ENCODE measurements at places on chromosomes 6 and 20.

- DNase-seq, result no peak
Observed at GRCh38 chr20:8912731-8913130, 156.2 kb upstream of the PLCB4 start.

DNA sequence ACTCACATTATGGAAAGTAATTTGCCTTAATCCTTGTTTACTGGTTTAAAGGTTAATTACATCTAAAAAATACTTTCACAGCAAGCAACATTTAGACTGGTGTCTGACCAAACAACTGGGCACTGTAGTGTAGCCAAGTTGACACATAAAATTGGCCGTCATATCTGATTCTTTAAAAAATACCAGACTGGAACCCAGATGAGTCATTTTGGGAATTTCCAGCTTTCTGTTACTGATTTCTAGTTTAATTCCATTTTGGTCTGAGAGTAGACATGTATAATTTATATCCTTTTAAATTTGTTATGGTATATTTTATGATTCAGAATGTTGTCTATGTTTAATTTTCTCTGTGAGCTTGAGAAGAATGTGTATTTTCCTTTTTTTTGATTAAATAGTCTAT, 44.1 kb downstream of the SCP2D1 start:
- no peak for DNase-seq

DNA sequence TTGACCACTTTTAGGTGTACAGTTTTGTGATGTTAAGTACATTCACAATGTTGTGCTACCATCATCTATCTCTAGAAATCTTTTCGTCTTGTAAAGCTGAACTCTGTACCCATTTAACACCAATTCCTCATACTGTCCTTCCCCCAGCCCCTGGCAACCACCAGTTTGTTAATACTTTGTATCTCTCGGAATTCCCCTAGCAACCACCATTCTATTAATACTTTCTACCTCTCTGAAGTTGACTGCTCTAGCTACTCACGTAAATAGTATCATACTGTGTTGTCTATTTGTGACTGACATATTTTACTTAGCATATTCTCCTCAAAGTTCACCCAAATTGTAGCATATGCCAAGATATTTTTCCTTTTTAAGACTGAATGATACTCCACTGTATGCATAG, 82.3 kb upstream of the CLDN20 start:
- DNase-seq, result no peak

- DNase-seq, result no peak
Observed at GRCh38 chr6:137145421-137145820, 28.0 kb downstream of the IL22RA2 start.

GRCh38 chr6:81981812-81982211, 229.3 kb upstream of the TENT5A start:
- no peak for DNase-seq

DNA sequence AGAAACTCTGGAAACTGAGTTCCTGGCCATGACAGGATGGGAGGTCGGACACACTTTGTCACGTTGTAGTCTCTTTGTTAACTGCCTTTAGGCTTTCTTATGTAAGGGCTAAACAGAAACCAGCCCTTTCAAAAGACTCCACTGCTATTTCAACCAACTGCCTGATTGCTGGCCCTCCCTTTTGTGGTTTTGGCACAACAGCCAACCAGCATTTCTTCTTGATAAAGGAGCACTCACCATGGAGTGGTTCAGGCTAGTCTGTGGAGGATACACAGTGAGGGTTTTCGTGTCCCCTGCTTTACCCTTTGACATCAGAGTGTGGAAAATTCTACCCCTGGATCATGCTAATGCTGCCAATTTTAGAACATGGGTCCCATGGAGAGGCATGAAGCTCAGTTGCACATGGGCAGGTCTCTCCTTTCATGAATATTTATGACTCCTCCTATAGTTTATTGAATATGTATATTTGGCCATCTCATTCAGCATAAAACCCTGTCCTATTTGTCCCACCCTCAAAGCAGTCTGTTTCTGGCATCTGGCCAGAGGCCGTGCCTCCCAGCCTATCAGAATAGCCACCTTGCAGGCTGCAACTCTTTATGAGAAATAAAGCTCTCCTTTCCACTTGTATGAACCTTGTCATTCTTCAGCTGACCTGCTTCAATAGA, 148.3 kb downstream of the HS3ST5 start:
- peak; percentile 10 for DNase-seq

DNA sequence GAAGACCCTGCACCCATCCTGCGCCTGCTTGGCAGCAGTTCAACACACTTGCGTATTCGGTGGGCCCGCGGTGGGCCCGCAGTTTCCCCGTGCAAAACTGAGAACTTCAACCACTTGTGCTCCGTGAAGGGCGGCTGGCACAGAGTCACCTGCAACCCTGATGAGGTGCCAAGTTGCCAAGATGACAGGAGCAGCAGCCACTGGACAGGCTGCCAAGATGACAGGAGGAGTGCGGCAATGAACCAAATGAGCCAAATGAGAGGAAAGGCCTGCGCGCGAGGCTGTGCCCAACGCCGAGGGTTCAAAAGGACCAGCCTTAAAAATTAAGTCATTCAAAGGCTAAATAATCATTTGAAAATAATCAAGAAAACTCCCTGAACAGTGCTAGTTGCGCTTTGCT, 20.1 kb downstream of the DIDO1 start:
- no peak for DNase-seq

Data from AG09309 (cell line).